Nephron progenitor cell (in vitro differentiated cells): ENCODE measurements at places on chromosomes 13 and 19.

DNA sequence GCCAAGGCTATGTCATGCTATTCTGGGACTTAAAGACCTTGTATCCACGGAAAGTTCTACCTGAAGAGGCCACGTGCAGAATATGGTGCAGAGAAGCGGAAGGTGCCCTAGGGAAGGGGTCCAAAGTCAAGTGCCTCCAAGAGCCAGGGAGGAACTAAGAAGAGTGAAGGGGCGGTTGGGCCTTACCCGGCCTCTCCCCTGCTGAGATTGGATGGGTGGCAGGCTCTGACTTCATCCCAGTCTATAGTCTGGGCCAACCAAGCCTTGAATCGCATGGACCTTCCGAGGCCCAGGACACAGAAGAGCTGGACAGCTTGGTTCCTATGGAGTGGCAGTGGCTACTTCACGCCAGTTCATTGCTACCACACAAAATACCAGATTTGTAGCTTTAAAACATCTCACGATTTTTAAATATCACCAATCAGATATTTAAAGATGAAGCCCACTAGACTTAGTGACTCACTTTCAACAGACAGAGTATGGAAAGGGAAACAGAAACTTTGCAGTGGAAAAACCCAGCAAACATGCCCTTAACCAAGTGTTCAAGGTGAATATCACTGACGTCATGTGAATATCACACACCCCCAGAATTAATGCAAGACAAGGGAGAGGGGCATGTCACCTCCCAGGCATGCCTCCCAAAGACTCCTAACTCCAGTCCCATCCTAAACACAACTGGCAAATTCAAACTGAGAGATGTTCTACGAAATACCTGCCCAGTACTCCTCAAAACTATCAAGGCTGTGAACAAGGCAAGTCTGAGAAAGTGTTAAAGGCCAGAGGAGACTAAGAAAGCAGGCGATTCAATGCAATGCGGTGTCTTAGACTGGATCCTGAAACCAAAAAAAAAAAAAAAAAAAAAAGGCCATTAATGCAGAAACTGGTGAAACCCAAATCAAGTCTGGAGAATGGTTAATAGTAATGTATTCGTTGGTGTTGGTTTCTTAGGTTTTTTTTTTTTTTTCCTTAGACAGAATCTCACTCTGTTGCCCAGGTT lies 10.2 kb downstream of the C19orf12 start:
- no peak for DNase-seq

DNA sequence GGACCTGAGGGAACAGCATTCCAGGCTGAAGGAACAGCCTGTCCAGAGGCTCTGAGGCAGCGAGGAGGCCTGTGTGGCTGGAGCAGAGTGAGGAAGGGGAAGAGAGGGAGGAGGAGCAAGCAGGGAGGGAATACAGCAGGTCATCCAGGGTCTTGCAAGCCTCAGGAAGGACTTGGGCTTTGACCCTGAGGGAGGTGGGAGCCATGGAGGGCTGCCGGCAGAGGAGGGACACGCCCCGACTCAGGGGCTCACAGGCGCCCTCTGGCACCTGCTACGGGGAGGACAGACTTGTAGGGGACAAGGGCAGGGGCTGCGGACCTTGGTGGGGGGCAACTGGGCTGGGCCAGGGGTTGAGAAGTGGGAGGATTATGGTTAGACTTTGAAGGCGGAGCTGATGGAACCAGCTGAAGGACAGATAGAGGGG lies 4.7 kb downstream of the TINCR start:
- no peak for DNase-seq

DNA sequence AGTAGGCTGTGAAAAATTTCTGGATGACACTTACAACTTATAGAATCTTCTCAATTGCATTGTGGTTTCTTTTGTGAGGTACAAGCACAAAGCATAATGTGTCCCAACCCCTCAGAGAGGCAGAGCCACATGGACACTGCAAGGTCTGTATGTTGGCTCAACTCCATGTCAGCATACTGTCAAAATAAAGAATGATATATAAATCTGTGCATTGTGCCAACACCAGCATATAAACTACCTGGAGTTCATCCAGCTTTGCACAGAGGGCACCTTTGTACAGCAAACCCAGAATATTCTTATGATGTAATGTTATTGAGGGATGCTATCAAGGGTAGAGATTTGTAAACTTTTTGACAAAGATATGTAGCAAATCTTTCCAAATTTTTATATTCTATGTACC lies 1065.8 kb upstream of the MIR17HG start:
- no peak for DNase-seq

- DNase-seq: peak; percentile 75
Observed at GRCh38 chr19:10288662-10289166, 1.0 kb upstream of the ICAM5 start.

- no peak for DNase-seq
Observed at GRCh38 chr13:45207319-45207718, 6.5 kb upstream of the KCTD4 start.

DNA sequence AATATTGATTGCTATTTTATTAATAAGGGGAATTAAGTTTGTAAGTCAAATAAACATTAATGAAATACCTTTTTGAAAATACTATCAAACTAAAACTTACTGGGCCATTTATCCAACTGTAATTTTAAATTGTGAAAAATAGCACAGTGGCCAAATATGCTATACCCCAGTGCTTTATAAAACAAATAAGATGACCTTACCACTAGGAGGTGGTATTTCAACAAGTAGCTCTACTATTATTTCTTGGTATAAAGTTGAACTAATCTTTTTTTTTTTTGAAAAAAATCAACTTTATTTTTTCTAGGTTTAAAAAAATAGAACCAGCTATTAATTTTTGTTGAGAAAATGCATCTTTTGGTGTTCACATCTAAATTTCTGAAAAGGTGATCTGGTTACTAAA lies 14.7 kb downstream of the LACC1 start:
- no peak for DNase-seq

DNA sequence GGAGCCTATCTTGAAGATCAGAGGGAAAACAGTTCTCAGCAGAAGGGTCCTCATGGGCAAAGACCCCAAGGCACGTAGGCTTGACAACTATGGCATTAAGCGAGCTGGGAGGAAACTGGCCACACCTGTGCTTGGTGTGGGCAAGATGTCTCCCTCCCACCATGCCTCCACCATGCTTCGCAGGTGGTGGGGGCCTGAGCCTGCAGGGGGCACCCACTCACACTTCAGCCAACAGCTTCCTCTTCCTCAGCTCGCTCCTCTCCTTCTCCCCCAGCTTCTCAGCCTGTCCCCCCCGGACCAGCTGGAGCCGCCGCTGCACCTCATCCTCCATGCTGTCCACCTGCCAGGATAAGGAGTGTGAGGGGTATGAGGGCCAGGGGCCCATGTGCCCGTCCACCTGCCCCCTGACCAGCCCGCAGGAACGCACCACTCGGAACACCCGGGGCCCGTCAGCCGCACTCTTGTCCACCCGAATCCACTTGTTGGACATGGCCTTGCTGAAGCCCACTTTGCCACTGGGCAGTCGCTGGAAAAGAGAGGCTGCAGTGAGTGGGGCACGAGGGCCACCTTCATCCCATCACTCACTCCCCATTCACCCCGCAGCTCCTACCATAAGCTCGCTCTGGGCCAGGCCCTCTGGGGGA lies 3.4 kb downstream of the FARSA start:
- no peak for DNase-seq

GRCh38 chr13:23630349-23631093 lies 60.3 kb downstream of the TNFRSF19 start:
- no peak for DNase-seq

GRCh38 chr13:37596805-37597204 lies 1.8 kb downstream of the POSTN start:
- DNase-seq: no peak

GRCh38 chr19:17751103-17751911 lies at the start of gene FCHO1:
TSS of gene FCHO1 (plus strand) at chr19:17751477. CDS start at chr19:17755165, 3,688 bp downstream.
- DNase-seq: no peak

DNA sequence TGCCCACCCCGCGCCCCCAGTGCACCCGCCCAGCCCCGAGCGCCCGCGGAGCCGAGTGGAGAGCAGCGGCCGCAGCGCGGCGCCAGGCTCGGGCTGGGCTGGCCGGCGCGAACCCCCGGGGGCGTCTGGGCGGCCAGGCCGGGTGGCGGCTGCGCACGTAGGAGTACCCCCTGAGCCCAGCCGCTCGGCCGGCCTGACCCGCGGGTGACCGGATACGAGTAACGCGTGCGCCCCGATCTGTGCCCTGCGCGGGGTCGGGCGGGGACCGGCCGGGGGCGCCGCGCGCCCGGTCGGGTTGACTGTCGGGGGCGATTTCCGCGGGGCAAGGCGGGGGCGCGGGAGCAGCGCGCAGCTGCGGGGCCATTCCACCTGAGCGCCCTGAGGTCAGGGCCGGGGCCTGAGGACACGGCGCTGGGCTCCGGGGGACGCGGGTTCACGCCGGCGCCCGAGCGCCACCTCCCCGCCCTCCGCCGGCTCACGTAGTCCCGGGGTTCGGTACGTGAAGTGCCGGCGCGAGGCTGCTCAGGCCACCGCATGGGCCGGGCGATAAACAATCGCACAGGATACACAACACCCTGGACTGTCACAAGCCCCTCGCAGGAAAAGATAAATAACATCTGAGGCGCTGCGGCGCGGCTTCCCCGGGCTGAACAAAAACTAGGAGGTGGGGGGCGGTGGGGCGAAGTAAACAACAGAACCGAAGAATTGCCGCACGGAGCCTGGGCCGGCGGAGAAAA lies 37.6 kb upstream of the FLT1 start:
- DNase-seq: peak; percentile 60

- DNase-seq: peak; percentile 75
Observed at GRCh38 chr19:41352609-41353465, 885 bp downstream of the TGFB1 start.

- no peak for DNase-seq
Observed at GRCh38 chr13:33245505-33246158, 39.9 kb downstream of the STARD13 start.

DNA sequence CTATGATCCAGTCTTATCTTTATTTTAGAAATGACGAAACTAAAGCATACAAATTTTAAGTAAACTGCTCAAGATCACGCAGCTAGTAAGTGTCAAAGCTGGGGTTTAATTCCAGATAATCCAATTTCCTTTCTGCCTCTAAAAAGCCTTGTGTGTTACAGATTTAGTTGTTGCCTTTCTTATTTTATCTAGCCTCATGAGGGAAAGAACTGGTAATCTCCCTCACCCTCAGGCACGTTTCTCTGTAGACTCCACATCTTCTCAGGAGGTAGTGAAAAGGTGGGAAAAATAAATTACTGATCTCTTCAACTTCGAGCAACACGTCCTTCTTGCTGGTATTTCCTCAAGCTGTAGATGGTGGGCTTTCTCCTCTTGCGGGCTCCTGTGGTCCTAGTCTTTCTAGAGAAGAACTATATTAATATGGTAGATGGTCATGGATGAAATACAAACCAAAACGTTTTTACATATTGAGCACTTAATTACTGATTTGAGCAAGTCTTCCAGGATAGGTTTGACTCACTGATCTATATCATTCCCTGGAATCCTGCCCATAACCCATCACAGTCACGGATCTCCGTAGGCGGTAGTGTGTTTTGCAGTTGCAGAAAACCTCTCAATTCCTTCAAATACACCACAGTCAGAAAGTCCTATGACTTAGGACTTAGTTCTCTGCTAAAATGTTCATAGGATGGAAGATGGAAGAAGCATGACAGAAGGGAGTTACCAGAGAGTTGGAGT lies 519.5 kb downstream of the DCT start:
- no peak for DNase-seq
